Fibroblast of the conjunctiva (primary cell): ENCODE measurements at places on chromosomes 1 and 21.

DNA sequence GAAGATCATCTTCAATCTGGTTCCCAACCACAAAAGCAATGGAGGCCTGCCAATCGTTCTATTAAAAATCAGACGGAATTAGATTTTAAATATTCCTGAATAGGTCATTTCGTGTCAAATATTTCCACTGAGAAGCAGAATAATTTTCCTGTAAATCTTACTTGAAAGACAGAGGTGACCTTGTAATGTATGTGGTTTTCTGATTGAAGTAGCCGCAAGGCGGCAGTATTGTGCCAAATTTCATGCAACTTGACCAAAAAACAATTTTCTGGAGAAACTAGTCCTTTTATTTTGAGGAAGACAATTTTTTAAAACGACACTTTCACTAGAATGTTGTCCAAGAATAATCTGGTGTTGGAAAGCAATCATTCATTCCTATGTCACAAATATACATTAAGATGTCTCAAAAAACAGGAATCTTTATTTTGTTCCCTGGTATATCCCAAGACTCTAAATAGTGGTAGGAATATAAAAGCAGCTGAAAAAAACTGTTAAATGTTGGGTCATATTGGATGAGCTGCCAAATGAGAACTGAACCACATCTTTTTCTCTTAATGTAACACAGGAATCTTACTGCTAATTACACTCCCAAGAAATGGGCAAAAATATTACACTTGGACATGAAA lies 33.6 kb downstream of the SPAG17 start:
- DNase-seq: peak; percentile 57

DNA sequence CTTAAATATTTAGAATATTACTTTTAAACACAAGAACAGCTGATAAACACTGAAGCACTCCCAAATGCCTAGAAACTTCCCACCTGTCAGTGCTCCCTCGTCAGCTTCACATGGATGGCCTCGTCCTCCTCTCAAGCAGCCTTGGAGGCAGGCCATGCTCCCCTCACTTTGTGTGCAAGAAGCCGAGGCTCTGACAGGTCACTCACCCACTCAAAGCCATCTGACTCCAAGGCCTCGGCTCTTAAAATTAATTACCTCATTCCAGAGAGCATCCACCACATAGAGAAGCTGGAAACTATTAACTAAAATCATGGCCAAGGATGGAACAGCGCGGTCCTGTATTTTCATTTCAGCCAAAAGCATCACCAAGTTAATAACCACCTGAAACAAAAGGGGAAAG lies 17.8 kb downstream of the LBR start:
- no peak for DNase-seq

DNA sequence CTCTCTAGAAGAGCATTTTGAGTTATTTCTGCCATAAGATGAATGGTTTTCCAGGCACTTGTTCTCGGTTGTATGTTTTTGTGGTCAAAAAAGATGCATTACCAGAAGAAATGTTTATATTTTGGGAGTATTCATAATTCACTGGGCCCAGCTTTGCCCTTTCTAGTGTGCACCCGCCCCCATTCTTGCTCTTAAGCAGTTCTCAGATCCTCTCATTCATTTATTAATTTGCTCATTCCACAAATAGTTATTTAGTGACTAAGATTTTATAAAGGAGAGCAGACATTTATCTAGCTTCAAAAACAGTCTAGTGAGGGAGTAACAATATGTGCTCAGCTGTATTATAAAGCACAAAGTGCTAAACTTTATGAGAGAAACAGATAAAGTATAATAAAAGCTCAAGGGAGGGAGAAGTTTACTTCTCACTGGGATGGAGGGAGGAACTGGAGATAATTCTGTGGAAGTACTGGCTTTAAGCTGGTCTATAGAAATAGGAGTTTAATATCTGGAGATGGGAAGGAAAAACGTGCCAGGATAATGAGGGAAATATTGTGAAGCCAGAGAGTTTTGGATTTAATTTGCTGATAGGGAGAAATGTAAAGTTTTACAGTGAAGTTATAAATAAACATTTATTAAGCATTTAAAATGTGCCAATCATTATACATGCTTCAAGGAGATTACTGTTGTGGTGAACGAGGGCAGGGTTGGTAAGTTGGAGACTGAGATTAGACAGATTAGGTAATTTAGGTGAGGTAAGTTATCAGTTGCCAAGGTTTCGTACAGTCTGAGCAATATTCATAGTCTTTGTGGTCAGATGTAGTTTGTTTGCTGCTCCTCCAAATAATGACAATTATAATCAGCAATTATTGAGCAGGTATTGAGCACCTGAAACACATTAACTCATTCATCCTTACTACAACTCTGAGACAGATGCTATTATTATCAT lies 9.1 kb upstream of the MACF1 start:
- DNase-seq: no peak

DNA sequence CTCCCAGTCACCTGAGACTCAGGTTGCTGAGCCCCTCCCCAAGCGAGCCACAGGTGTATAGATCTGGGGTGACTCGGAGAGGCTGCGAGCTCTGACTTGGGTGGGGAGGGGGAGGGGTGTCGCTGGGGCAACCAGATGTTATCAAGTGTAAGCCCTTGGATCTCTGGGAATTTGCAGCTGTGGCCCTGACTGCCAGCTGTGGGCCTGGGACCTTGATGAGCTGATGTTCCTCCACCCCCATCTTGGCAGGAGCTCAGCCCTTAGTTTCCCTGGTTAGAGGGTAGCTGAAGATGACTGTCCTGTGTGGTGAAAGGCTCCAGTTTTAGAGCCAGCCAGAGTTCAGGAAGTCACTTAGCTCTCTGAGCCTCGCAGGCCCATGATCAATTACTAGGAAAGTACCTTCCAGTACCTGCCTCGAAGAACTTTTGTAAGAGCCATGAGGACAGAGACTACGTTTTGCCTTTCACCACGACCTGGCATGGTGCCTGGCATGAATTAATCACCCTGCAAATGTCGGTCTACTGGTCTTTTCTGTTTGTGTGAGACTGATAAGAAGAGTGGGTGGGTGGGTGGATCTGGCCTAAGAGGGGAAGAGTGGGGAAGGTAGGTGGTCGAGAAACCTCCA lies 55.8 kb downstream of the YARS1 start:
- DNase-seq: no peak

GRCh38 chr1:30449003-30449402 lies 274.4 kb downstream of the MATN1 start:
- no peak for DNase-seq

- DNase-seq: peak; percentile 34
Measured at GRCh38 chr21:41167348-41168342, at the start of gene BACE2. Gene BACE2, plus strand, starts transcription at chr21:41168160. Its CDS starts 104 bp downstream, at chr21:41168264.

- DNase-seq: no peak
Measured at GRCh38 chr1:37846647-37847339, 12.6 kb downstream of the MTF1 start.

GRCh38 chr1:19112891-19113696 lies 97.0 kb downstream of the UBR4 start:
- no peak for DNase-seq

DNA sequence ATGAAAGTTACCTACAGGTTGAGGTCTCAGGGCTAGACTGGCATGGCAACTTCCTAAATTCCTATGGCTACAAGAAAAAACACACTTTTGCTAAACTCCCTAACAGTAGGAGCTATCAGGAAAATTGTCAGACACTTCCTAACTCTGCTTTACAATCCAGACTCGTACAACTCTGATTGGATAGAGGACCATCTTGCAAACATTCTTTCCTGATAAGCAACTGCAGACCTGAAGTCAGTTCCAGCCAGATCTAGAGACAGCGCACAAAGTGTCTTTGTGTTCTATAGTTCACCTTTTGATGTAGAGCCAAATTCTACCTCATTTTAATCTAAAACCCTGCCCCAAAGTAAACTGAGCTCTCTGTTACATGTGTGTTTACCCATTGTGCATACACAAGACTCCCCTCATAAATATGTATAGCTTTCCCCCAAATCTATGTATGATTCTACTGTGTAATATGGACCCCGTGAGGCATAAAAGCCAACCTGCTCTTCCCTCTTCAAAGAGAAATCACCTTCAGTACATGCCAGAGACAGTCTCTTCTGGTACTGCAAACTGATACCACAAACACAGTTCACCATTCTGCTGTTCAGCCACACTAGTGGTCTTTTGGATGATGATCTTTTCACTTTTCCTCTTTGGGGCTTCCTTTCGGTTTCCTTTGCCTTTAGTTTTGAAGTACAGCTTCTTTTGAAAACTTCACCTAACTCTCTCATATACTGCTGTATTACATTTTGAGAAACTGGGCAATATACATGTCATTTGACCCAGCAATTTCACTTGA lies 21.7 kb downstream of the ZP4 start:
- DNase-seq: no peak
